Fibroblast of skin of right biceps (primary cell): ENCODE measurements at places on chromosomes 4 and X.
A peak's percentile ranks its signal among the peaks of the same experiment; 100 is the strongest.

- peak; percentile 50 for DNase-seq
These were observed 5.5 kb downstream of the ZNF827 start for GRCh38 chr4:145933134-145933533.

DNA sequence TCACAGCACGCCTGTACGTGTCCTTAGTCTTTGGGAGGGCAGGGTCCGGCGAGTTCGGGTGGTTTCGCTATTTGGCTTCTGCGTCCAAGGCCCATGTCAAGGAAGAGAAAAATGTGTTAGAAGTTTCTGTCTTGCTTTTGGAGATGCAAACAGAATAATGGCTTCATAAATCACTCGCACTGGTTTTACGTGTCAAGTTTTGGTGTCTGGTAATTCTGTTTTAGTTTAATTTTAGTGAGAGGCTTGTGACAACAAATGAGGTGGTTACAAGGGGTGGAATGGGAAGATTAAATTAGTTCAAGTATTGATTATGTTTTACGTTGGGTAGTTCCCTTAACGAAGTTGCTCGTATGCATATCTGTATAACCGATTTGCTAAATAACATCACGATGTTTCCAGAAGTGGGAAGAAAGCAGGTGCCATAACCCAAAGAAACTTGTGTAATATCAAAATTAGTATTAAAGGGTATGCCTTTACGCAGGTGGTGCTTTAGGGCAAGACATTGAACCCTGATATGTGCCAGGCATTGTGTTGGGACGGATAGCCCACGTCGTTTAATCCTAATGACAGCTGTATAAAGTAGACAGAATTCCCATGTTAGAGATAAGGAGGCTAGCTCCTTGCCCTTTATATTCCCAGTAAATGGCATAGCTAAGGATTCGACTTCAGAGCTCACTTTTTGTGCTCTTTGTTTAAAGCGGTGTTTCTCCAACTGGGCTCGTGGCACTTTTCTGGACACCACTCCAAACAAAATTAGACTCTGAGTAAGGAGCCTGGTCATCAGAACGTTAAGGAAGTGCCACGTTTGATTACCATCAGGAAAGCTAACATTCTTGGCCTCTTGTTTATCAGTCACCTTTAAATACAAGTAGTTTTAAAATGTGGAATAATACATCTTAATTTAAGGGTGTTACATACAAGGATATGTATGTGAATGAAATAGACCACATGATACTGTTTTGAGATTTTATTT lies 843 bp downstream of the RPL34 start:
- no peak for DNase-seq

DNA sequence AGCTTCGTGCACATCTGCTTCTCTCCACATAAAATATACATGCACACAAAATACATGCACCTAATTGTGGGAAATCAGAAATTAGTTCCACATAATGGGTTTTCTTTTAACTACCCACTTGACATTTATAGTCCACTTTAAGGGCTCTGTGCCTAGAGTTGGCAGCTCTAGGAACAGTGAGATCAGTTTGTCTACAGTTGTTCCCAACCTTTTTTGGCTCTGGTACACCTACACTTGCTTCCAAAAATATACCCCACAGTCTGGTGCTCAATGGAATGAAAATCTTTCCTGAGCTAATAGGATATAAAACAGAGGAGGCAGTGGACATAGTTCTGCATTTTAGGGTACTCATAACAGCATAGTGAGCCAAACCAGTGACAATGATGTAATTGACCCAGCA lies 36.1 kb downstream of the HDAC8 start:
- no peak for DNase-seq

DNA sequence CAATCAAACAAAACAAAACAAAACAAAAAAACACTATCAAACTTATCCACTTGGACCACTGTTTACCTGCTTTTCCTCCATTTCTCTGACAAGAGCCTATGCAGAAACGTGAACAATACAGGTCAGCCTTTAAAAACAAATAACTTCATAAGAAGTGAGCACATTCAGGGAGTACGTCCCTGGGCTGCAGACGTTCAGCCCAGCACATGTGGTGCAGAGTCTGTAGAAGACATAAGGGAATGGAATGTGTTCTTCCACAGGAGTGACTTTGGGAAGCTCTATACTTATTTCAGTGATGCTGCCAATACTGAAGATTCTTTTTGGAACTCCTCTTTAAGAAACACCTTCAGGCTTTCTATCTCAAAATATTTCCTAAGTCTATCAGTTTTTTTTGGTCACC lies 120.6 kb downstream of the SPRY1 start:
- no peak for DNase-seq

DNA sequence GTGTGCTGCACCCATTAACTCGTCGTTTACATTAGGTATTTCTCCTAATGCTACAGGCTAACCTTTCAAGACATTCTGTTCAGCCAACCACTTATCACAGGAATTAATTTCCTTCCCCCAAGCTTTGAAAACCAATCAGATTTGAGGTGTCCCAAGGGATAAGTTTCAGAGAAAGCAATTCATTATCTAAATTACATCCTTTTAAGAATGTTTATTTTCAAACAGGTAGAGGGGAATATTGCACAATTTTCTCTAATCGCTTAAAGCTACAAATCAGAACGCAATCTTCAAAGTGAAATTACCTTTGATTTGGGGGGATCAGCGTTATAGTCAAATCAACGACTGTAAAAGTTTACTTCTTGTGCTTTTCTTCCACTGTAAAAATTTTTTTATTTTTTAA lies 1.6 kb downstream of the CLOCK start:
- DNase-seq = peak; percentile 8

- DNase-seq = no peak
These were observed 152.2 kb downstream of the SH3KBP1 start for GRCh38 chrX:19735244-19735643.

GRCh38 chr4:8514391-8514790 lies 65.8 kb upstream of the GPR78 start:
- no peak for DNase-seq

DNA sequence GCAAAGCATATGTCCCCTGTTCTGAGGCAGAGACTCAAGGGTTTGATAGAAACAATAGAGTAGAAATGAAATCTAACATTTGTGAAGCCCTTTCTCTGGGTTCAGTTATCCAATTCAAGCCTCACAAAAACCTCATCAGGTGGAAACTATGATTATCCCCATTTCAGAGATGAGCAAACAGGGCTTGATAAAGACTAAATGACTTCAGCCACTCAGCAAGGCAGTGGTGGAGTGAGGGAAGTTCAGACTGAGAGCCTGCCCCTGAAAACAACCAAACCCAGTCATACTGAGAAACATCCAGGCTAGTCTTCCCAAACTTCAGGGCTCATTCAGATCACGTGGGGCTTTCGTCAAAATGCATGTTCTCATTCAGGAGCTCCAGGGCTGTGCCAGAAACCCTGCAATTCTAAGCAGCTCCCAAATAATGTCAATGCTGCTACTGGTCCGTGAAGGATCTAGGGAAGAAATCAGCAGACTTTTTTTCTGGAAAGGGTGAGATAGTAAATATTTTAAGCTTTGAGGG lies 109.6 kb upstream of the KIT start:
- no peak for DNase-seq

- DNase-seq = no peak
These were observed 16.6 kb downstream of the DCUN1D4 start for GRCh38 chr4:51859476-51860031.

- DNase-seq = peak; percentile 12
These were observed 29.0 kb upstream of the BCLAF3 start for GRCh38 chrX:20019672-20020365.

DNA sequence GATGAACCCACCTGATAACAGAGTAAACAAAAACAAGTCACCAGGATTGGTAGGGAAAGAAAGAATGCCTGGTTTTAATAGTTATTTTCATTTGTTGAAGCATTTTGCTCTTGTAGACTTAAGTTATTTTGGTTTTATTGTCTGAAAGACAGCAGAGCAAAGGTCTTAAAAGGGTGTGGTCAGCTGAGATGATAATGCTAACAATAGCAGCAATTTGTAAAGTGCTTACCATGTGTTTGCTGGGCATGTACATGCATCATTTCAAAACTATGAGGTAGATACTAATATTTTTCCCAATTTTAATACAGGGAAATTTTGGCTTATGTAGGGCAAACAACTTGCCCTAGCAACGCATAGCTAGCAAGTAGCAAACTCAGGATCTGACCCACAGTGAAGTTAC lies 46.8 kb upstream of the SLC10A4 start:
- DNase-seq = no peak

- no peak for DNase-seq
These were observed 22.9 kb upstream of the NOCT start for GRCh38 chr4:138992676-138993075.

- DNase-seq = no peak
These were observed 86.8 kb downstream of the PDGFRA start for GRCh38 chr4:54315561-54316538.

GRCh38 chr4:185840201-185840600 lies 28.2 kb upstream of the SORBS2 start:
- peak; percentile 47 for DNase-seq

- DNase-seq = no peak
These were observed 2.9 kb downstream of the NDST4 start for GRCh38 chr4:115110191-115111181.

DNA sequence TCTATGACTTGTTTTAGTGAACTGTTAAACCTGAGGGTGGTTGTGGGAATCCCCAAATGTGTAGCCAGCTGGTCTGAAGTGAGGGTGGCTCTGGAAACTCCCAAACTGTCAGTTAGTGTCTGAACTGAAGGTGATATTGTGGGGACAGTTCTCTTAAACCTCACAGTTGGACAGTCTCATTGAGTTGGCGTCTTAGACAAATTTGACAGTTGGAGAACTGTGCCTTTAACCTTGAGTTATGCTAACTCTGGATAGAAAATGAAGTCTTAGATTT lies 20.7 kb upstream of the CTSO start:
- DNase-seq = no peak

- no peak for DNase-seq
These were observed 88.9 kb upstream of the TFDP3 start for GRCh38 chrX:133307094-133307493.

- DNase-seq = no peak
These were observed 664 bp downstream of the PIR start for GRCh38 chrX:15492469-15492868.

- no peak for DNase-seq
These were observed 674 bp upstream of the IL15 start for GRCh38 chr4:141635736-141636081.

GRCh38 chr4:110704748-110705439 lies 82.0 kb upstream of the PITX2 start:
- DNase-seq = no peak

- DNase-seq = no peak
These were observed 19.4 kb upstream of the SRD5A3 start for GRCh38 chr4:55326629-55327028.

GRCh38 chr4:53463340-53463739 lies 85.9 kb downstream of the FIP1L1 start:
- peak; percentile 36 for DNase-seq

DNA sequence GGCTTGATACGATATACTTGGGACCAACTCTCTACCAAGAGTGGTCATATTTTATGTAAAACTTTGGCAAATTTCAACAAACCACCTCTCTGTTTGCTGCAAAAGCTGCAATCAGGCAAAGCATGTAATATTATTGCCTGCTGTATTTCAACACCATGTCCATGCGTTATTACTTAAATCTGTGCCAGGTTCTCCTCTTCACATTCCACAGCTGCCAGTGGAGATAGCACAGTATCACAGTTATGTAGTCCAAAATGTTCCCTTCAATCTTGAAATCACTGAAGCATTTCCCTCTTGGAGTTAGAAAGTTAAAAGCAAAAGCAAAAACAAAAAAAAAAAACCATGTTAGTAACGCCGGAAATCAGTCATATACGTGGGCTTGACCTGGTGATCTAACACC lies 396.7 kb upstream of the MAGEC2 start:
- no peak for DNase-seq

DNA sequence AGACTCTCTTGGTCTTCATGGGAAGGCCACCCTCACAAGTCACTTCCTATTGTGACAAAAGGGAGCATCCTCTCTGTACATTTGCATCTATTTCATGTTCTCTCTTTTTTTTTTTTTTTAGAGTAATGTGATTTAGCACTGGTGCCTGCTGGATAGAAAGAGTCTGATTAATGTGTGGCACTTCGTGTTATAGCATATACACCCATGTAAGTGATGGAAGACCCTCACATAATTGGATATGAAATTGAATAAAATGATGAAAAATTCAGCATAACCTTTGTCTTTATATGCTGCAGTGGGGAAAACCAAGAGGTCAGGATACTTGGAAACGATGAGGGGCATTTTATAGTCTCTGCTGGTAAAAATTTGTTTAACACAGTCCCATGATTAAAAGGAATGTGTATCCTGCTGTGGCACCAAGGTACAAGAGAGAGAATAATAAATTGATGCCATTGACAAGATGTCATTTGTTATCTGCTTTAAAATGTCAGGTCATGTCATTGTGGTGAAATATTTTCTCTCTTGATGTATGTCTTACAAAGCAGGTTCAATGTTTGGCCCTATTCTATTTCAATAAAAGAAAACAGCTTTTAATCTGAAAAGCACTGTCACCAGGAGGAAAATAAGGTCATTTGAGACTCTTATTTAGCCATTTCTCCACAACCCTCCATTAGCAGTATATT lies 1115.4 kb downstream of the STPG2 start:
- DNase-seq = no peak

- peak; percentile 64 for DNase-seq
These were observed 591.0 kb downstream of the ANKRD50 start for GRCh38 chr4:124121461-124121971.

DNA sequence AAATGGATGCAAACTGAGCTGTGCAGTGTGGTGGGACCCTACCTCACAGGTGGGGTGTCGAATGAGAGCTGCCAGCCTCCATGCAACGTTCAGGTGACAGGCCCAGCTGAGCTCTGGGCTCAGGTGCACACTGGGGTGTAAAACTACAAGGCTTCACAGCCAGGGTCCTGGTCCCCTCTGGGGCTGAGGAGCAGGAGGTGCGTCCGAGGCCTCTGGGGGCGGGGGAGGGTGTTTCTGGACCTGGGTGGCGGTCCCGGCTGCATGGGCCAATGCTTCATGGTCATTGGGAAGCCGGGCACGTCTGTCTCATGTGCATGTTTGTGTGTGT lies 26.5 kb upstream of the SORCS2 start:
- DNase-seq = no peak

DNA sequence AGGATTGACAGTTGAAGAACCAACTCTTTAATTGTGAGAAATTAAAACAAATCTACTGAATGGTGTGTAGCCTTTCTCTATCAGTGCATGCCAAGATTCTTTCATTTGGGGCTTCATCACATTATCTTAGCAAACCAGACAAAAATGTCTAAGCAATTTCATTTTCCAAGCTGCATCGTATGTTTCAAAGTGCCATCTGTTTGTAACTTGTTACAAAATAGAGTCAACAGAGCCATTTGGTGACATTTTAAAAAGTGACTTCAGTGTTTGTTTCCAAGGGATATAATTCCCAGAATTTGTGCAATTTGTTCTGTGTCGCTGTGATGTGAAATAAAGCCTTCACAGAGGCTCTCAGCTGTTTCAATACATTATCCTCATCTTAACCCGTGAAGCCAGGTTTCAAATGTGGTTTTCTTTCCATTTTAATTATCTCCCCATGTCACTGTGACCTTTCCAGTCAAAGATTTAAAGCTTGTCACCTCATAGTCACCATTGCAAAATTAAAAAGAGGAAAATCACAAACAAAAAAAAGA lies 46.0 kb upstream of the C1QTNF7 start:
- DNase-seq = no peak

GRCh38 chr4:112889199-112889598 lies 160.3 kb upstream of the ANK2 start:
- DNase-seq = no peak

- peak; percentile 20 for DNase-seq
These were observed 30.8 kb upstream of the VCX2 start for GRCh38 chrX:8201896-8202331.
